CD4-positive, alpha-beta T cell treated with Interleukin-6 for 4 hours (primary cell): ENCODE measurements at places on chromosomes 6 and 20.
A peak's percentile ranks its signal among the peaks of the same experiment; 100 is the strongest.

DNA sequence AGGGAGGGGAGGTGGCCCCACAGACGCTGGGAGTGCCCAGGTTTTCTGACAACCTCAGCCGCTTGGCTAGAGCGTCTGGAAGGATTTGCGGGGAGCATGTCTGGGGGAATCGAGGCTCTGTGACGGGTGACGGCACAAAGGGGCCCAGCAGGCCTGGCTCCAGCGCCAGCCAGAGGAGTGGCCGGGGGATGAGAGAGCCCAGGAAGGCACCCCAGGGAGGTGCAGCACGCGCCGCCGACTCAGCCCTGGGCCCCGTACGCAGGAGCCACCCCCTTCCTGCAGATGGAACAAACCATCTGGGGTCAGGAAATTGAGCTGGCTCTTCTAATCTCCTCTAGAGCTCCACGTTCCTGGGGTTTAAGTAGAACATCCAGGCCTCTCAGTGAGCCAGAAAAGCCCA, 5.9 kb upstream of the SLCO4A1 start:
- DNase-seq = peak; percentile 28

- no peak for DNase-seq
Observed at GRCh38 chr6:97262676-97263075, 20.3 kb downstream of the MMS22L start.

DNA sequence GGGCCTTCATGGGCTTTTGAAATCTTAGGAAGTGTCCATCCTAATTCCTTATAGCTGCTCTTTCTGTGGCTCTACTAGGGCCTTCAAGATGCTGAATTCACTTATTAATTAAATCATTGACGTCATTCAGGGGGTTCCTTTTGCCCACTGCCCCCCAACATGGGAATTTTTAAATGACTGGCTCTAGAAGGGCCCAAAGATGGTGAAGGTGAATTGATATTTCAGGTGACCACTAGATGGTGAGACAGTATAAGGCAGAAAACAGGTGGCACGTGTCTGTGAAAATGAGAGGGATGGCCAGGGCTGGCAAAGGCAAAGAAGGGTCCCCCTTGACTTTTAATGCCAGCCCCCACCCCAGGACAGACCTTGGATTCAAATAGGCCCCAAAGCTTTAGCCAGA, 11.8 kb downstream of the GNAS start:
- no peak for DNase-seq

- DNase-seq = no peak
Observed at GRCh38 chr6:135451617-135452190, 45.8 kb downstream of the AHI1 start.

DNA sequence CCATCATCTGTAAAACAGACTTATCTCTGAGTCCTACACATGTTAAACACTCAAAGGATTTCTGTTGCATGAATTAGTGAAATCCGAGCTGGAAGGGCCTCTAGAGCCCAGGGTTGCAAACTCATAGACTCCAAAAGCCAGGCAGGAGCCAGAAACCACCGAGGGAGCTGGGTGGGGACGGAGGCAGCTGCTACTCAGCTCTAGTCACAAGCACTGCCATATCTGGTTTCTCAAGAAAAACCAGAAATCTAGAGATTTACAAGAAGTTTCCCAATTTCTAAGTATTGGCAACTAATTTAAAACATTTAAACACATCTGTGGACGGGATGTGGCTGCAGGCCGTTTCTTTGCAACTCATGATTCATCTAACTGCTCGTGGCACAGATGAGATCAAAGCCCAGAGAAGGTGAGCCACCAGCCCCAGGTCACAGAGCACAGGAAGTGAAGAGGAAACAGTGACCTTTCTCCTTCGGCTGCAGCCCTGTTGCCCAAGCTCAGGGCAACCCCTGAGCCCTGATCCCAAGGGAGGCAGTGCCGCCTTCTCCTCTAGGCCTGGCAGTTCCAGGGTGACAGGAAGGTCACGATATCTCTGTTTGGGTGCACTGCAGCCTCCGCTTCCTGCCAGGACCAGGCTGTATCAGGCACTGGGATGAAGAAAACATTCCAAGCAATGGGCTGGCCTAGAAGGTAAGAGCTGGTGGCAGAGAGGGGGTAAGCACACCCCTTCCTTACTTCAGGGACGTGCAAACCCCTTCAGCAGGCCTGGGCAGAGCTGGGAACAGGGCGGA, 26.4 kb upstream of the PTGIS start:
- peak; percentile 49 for DNase-seq

GRCh38 chr6:53059648-53060589, 5.3 kb upstream of the FBXO9 start:
- DNase-seq = no peak

- DNase-seq = no peak
Observed at GRCh38 chr20:19515074-19515473, 243.0 kb upstream of the RIN2 start.

GRCh38 chr6:137717074-137718073, 149.7 kb upstream of the TNFAIP3 start:
- DNase-seq = peak; percentile 79

DNA sequence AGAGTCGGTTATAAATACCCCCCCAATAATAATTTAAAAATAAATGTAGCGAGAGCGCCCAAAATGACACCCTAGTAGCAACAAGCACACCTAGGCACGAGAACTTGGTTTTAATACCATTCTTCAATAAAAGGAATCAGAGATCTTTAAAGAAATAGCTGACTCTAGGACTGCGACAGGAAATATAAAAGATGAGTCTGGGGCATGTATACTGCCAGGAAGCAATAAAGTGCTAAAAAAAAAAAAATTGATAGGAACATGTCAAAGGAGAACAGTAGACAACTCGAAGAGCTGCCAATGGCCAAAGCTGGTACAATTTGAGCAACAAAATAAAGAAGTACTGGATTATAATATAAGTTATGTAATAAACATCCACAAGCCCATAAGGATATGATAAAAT, 2.2 kb downstream of the PNISR start:
- DNase-seq = no peak

GRCh38 chr20:17635332-17636244, 46.5 kb downstream of the RRBP1 start:
- DNase-seq = no peak

DNA sequence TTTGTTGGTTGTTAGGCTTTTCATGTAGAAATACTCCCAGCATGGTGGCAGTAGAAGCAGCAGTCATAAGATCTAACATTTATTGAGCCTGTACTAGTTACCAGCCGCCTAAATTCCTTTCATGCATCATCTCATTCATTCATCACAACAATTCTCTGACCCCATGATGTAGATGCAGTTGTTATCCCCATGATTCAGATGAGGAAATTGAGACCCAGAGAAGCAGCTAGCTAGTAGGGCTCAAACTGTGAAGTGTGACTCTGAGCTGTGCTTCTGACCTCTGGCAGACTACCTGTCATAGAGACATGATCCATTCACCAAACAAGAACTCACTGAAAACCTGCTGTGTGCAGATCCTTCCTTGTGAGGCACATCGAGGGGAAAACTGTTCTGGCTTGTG, 16.9 kb downstream of the RREB1 start:
- DNase-seq = no peak

DNA sequence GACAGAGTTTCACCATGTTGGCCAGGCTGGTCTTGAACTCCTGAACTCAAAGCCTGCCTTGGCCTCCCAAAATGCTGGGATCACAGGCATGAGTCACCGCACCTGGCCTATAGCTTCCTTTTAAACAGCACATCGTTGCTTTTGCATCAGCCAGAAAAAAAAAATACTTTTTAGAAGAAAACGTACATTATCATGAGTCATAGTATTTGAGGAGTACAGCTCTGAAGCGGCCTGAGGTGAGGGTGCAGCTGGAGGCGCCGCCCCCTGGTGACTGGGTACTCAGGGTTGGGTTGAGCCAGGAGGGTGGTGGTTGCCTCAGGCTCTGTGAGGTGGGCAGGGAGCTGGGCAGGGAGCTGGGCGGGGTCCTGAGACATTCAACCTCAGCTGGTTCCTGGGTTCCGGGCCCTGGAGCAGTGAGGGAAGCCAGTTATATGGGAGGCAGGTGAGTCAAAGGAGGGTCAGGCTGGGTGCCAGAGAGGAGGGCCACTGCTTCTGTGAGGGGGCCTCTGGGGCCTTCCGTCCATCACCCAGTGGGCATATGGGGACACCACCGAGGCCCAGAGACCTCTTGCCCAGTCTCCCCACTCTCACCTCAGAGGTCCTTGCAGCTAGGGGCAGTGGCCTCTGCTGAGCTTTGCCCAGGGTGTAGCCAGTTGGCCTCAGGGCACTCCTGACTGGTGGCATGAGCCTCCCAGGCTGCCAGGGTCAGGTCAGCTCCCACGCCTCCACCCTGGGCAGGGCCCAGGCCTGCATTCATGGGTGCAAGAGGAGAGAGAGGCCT, 11.7 kb upstream of the ID1 start:
- DNase-seq = no peak

GRCh38 chr6:154239392-154239791, 117.2 kb downstream of the IPCEF1 start:
- peak; percentile 49 for DNase-seq

GRCh38 chr20:36663031-36663430, 17.0 kb upstream of the SLA2 start:
- DNase-seq = no peak

- DNase-seq = no peak
Observed at GRCh38 chr6:157211603-157212455, 111.5 kb downstream of the TMEM242 start.

DNA sequence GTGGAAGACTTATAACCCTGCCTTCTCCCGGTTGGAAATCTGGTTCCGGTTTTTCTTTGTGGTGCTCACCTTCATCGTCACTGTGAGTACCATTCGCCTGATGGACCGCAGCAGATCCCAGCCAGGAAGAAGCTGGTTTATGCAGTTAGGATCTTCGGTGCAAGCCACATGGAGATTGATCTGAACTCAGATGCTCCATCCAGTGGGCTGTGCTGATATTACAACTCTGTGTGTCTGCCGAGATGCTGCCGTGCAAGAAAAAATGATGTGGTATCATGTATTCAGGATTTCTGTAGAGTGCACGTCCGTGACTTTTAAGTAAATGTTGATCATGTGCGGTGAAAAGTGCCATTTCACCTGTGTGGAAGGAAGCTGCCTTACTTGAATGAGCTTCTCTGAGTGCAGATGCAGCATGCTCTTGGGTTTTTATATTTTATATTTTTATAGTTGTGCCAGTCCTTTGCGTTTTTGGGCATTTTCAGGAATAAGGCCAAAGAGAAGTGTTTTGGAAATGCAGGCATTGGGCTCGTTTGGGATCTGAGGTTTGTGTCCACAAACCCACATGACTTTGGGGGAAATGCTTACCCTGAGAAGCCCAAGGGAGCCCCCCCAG, 39.2 kb downstream of the DYNLT1 start:
- peak; percentile 59 for DNase-seq

- no peak for DNase-seq
Observed at GRCh38 chr6:16740097-16740496, 21.2 kb downstream of the ATXN1 start.

DNA sequence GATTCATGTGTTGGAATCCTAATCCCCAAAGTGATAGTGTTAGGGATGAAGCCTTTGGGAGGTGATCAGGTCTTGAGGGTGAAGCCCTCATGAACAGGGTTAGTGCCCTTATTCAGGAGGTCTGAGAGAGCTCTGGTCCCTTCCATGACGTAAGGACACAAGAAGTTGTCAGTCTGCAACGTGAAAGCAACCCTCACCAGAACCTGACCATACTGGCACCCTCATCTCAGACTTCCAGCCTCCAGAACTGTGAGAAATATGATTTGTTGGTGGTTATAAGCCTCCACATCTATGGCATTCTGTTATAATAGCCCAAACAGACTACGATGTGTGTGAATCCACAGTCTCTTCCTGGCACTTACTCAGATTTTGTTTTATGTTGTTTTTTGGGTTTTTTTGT, 90.7 kb downstream of the TRERF1 start:
- DNase-seq = no peak

DNA sequence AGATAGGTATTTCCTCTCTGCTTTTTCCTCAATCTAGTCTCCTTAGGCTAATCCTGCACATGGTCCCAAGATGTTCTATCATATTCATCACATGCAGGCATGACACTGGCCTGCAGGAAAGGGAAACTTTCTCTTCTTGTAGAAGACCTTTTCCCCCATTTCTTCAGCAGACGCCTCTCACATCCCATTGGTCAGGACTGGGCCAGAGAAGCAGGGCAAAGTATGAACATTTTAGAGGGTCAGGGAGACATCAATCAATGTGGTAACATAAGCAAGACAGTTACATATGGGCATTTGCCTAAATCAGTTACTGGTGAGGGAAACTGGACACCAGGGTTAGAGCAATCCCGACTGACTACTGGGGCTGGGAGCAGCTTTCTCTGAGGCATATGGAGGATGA, 90.1 kb downstream of the CRYBG1 start:
- no peak for DNase-seq

DNA sequence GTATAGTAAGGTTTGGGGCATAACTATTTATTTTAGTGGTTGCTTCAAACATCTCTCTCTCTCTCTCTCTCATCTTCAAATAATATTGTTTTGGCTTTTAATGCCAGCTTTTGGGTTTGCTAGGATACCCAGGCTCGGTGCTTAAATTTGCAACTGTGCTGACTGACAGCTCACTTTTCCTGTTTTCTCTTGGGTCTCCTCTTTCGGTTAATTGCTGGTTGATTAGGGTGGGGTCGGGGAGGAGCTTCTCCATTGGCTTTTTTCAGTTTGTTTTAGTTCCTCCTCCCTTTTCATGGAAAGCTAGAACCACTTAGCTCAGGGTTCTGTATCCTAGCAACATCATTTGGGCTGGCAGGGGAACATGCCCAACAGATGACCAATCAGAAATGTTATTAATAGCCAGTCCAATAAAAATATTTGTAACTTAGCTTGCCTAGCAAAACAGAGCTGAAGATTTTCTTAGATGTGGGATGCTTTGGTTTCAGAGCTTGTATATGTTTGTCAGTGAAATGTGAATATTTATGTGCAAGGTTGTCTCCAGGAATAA, 11.3 kb downstream of the TFAP2B start:
- DNase-seq = no peak

- DNase-seq = no peak
Observed at GRCh38 chr6:5112066-5112799, 27.1 kb downstream of the PPP1R3G start.

GRCh38 chr20:51184289-51184688, 161.4 kb upstream of the KCNG1 start:
- DNase-seq = no peak

DNA sequence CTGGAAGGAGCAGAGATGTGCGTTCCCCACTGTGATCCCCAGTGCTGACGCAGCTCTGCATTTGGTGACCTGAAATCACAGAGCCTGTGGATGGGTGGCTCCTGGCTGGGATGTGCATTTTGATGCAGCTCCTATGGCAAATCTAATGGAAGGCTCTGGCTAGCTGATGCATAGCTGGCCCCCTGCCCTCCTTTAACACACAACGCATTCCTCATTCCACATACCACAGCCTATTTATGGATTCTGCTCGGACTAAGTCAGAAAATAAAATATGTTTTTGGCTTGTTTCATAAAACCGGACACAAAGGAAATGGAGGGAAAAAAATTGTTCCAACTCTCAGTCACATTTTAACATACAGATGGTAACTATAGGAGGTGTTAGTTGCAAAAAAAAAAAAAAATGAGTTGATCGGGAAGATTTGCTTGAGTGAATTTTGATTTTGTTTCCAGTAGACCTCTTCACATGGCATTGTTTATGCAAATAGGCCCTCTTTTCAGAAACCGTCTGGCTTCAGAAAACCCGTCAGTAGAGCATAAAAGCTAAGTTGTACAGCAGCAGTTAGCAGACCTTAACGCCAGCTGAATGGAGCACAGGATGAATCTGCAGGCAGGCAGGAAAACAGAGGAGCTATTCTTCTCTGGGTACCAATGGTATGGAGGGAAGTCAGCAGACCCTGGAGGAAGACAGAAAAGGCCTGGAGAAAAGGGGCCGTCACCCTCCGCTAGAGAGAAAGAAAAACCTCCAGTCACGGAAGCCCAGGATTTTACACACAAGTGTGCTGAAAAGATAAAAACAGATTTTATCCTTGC, 215.4 kb downstream of the HDGFL1 start:
- no peak for DNase-seq
